GM10248 (cell line): ENCODE measurements at places on chromosomes 16 and 17.
A peak's percentile ranks its signal among the peaks of the same experiment; 100 is the strongest.

DNA sequence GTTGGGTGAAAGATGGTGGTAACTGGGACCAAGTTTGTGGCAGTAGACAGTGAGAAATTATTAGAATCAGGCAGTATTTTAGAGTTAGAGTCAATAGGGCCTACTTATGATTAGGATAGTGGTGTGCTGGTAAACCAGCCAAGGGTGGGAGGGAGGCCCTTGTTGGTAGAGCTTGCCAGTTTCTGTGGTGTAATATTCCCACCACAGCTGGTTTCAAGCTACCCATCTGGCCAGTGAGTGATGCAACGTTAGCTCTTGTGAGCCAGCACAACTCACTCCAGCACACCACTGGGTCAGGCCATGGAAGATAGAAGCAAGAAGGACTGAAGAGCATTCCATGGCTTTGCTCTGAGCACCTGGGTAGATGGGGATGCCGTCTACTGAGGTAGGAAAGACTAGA, 34.9 kb downstream of the GNAO1 start:
- DNase-seq: no peak

DNA sequence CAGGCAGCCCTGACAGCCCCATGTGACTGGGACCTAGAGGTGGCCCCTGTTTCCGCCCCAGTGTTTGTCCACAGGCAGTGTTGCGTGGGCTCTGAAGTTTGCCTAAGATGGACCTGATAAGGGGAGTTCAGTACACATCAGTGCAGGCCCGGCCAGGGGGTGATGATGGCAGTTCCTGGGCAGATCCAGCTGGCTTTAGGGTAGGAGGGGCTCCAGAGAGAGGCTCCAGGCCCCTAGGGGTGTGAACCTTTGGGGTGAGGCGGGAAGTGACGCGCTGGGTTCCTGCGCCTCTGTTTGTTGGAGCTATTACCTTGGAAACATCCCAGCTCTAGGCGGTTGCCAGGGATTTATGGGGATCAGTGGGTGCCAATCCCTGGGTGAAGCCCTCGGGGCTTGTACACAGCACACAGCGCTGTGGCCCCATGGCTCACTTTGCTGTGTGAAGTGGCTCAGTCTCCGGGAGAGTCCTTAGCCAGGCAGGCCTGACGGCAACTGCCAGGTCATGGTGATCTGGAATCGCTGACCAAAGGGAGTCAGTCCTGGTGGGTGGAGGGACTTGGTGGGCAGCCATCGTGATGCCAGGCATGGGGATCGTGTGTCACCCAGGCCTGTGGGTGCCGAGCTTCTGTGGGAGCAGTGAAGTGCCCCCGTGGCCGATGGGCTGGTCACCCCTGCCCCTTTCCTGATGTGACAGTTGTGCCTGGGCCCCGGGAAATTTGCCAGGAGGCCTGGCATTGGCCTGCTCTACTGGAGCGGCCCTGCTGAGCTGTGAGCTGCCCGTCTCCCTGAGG, 146.1 kb downstream of the SEC14L1 start:
- DNase-seq: no peak

DNA sequence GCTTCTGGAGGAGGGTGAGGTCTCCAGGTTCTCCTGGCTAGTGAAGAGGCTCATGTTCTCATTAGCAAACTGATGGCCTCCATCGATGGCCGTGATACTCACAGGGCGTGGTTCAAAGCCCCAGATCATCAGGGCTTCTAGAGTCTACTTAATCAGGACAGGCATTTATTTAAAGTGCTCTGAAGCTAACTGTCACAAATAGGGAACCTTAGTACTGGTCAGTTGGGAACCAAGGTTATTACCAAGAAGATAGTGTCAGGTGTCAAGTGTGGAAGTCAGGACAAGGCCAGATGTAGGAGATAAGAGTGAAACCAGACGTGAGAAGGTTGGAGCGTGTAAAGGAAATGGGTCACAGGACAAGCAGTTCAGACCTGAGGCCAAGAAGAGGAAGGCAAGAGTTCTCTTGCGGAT, 56.9 kb downstream of the PIGL start:
- DNase-seq: no peak

DNA sequence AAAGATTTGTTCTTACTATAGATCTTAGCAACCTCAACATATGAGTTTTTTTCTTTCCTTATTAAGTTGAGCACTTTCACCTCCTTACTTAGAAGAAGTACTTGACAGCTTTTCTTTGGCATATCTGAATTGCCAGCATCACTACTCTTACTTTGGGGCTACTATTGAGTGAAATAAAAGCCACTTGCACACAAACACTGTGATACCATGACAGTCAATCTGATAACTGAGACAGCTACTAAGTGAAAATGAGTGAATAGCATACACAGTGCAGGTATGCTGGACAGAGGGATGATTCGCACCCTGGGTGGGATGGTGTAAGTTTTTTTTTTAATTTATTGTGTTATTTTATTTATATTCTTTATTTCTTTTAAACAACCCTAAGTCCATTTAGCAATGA, 13.5 kb upstream of the TENT4B start:
- DNase-seq: no peak

DNA sequence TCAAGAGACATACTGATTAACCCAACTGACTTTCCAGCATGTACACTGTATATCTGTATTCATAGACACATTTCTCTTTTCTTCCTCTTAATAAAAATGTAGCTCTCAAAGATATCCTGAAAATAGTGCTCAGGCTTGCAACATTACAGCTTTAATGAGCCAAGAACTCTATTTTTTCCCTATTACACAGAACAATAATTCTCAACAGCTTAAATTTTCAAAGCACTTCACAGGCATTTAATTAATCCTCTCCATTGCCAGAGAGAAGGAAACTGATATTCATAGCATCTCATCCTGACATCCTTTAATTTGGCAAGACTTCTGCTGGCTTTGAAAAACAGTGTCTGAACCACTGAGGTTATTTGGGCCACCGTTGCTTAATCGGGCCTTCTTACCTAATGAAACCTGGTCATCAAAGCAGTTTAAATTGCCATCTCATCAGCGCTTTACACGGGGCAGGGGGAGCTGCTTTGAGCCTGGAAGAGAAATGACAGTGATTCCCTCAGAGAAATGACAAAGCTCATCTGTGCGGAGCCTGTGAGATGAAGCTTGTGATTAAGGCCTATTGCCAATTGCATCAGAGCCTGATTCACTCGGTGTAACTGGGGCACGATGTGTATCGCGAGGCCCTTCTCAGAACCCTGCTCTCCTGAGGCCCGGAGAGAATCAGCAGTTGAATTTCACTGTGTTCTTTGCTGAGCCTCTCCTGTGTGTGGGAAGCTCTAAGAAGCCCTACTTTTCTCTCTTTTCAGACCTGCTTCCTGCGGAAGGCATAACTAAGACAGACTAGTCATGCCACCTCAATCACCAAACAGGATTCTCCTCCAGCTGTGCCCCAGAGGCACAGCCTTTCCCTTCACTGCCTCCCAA, 8.5 kb upstream of the SIAH1 start:
- DNase-seq: no peak

DNA sequence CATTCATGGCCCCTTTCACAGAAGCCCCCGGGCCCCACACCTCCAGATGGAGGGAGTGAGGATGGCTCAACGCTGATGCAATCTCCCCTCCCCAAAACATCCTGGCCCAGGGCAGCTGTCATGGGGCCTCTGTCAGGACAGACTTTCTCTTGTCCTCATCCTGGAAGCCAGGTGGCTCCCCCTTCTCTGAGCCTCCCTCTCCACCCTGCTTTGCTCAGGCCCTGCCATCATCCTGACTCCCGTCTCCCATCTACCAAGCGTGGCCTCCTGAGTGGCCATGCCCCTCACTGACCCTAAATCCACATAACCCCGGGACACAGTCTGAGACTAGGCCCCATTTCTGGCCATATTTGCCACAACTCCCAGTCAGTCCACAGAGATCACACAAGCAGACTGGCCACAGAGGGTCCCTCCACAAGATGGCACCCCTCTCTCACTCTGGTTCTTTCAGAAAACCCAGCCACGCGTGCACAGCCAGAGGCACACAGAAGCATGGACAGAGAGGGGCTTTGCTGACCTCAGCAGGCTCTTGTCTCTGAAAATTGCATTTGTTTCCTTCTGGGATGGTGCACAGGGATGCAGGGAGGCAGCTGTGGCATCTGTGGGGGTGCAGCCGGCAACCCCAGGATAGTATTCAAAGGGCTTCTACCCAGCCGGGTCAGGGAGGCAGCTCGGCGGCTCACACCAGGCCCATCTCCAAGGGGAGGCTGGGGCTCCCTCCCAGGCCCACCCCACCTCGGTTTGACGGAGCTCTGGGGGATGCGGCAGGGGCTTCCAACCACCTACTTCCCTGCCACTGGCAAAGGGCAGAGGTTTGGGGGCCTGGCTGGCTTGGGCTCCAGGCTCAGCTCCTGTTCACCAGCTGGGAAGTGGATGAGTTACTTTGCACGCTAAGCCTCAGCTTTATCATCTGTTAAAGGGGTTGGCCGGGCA, 16.9 kb downstream of the DOC2B start:
- peak; percentile 55 for DNase-seq

- no peak for DNase-seq
Measured at GRCh38 chr16:88060524-88061219, 109.4 kb downstream of the BANP start.

GRCh38 chr17:3558603-3559269, 1.1 kb upstream of the TRPV3 start:
- DNase-seq: peak; percentile 90

DNA sequence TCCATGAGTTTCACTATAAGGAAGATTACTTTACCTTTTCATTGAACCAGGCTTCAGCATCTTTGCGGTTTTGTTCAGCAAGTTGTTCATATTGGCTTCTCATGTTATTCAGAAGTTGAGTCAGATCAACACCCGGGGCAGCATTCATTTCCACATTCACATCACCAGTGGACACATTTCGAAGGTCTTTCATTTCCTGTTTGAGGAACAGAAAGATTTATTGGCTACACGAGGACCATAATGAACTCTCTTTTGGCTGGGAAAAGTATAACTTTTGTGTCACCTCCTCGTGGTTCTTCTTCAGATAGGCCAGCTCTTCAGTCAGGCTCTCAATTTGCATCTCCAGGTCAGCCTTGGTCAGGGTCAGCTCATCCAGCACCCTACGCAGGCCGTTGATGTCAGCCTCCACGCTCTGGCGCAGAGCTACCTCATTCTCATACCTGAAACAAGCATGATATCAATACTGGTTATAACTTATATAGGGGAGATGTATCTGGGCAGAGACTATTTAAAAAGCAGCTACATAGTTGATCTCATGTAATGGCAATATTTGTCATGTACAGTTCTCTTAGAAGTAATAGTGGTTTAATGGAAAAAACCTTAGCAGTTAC, 2.1 kb downstream of the KRT10 start:
- no peak for DNase-seq

DNA sequence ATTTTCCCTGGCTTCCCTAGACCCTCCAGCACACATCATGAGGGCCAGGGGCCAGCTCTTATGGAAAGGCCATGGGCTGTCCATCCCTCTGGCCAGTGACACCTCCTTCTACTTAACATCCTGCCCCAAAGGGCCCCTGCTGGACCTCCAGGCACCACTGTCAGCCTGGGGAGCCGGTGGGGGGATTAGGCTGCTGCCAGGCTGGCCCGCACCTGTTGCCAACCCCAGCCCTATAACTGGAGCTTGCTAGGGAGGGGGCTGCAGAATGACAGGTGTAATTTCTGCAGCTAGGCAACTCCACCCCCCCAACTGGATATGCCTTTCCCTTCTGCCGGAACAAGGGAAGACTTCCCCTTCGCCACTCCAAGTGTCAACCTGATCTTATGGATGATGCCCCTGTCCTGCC, 12.5 kb downstream of the RARA start:
- no peak for DNase-seq

- no peak for DNase-seq
Measured at GRCh38 chr16:69937465-69937951, 13.6 kb upstream of the CLEC18A start.

- no peak for DNase-seq
Measured at GRCh38 chr16:70804734-70805169, 3.8 kb upstream of the VAC14 start.

DNA sequence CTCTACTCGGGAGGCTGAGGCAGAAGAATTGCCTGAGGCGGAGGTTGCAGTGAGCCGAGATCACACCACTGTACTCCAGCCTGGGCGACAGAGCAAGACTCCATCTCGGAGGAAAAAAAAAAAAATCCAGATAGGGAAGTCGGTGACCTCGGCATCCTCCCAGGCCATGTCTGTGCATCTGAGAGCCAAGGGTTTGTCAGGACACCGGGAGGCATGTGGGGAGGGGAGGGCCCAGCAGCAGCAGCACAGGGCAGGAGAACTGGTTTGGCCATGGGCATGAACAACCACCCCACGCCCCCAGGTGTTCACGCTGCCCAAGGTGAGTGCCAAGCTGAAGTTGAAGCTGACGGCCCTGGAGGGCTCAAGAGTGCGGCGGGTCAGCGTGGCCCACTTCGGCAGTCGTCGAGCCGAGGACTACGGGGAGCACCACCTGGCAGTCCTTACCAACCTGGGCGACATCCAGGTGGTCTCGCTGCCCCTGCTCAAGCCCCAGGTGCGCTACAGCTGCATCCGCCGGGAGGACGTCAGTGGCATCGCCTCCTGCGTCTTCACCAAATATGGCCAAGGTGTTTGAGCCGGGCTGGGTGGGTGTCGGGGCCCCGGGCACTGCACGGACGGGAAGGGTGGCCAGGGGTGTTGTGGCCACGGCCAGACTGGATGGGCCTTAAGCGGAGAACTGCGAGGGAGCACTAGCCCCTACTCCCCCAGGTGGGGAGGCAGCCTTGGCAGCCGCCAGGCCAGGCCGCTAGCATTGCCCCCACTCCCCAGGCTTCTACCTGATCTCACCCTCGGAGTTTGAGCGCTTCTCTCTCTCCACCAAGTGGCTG, 14.7 kb upstream of the MYO15B start:
- no peak for DNase-seq

GRCh38 chr16:8251727-8252126, 338.6 kb downstream of the TMEM114 start:
- DNase-seq: no peak

- peak; percentile 43 for DNase-seq
Measured at GRCh38 chr17:42459801-42460281, 1.2 kb downstream of the ATP6V0A1 start.

- DNase-seq: no peak
Measured at GRCh38 chr17:2361010-2361760, 23.9 kb downstream of the SGSM2 start.

GRCh38 chr17:45338996-45339535, 22.2 kb upstream of the MAP3K14 start:
- DNase-seq: no peak

DNA sequence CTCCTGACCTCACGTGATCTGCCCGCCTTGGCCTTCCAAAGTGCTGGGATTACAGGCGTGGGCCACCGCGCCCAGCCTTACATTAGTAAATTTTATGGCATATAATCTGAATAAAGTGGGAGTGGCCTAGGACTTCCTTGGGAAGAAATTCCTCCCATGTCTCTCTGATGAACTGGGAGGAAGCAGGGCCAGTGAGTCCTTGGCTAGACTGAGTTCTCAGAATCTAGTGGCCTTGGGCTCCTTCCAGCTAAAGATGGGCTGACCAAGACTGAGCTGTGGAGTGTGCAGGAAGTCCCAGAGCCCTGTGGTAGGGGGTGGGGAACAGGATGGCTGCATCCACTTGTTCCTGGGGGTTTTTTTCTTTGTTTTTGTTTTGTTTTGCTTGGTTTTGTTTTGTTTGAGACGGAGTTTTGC, 10.0 kb upstream of the NAGLU start:
- DNase-seq: no peak
